ENCODE measurements at places on chromosomes 6 and 20.

- DNase-seq = no peak
Measured at GRCh38 chr6:167077241-167077932, 45.5 kb upstream of the CCR6 start.

DNA sequence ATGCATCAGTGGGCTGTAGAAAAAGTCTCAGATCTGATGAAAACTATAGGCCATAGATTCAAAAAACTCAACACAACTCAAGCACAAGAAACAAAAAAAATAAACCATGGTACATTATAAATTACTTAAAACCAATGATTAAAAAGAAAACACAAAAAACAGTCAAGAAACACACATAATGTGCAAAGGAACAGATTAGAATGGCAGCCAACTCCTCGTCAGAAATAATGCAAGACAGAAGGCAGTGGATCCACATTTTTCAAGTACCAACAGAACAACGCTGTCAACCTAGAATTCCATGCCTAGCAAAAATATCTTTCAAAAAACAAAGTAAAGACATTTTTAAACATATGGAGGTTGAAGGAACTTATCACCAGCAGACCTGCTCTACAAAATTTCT, 69.7 kb downstream of the PSMB1 start:
- DNase-seq = no peak

GRCh38 chr6:66662196-66662595, 955.2 kb upstream of the EYS start:
- DNase-seq = no peak

GRCh38 chr6:104753251-104753650, 106.5 kb downstream of the HACE1 start:
- DNase-seq = no peak

DNA sequence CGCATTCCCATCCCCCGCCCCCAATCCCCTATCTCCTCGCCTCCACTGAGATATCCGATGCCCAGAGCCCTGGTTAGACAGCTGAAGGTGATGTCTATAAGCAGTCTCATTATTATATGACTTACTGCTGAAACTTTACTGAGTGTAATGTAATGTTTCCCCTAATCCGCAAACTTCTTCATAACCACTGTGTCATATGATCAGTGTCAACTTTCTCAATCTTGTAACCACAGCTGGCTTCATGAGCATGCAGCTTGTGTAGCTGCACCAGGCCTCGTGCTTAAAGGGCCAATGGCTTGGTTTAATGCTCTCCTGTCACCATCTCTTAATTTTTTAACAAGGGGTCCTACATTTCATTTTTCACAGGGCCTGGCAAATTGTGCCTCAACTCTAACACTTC, 8.1 kb downstream of the ASIP start:
- no peak for DNase-seq

- no peak for DNase-seq
Measured at GRCh38 chr6:94272327-94272726, 853.0 kb upstream of the EPHA7 start.

GRCh38 chr6:8579372-8579771, 144.0 kb upstream of the SLC35B3 start:
- no peak for DNase-seq
